NCI-H69 (cell line): ENCODE measurements at places on chromosomes 7 and 10.

- no peak for DNase-seq
Observed at GRCh38 chr10:113026679-113027078, 76.6 kb downstream of the TCF7L2 start.

- peak; percentile 85 for DNase-seq
Observed at GRCh38 chr7:11228515-11228914, 254.8 kb downstream of the PHF14 start.

DNA sequence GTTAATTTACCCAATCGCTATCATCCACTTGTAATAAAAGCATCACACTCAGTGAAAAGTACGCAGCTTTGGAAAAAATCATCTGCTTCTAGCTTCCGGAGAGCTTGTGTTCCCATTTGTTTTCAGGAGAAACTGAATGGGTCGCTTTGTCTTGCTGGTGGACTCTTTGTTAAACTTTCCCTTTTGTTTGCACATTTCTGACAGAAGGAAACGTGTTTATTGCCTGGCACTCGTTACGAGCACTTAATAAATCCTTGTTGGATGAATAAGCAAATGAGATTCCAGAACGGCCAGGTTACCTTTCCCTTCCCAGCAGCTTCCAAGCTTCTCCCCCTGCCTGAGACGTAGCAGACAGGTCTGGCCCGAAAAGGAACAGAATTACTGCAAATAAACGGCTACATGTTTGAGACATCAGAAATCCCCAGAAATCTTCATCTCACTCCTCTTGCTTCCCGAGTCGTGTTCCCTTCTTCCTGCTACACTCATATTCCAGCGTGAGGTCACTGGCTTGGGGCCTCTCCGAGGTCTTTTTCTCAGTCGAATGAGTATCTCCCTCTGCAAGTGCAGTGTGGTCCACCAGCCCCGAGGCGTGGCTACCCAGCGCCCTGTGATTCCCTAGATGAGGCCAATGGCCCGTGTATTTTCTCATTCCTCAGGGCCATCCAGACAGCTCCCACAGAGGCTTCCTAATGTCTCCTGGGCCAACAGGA lies 167.2 kb downstream of the FRMD4A start:
- DNase-seq: peak; percentile 64

GRCh38 chr7:90569368-90569767 lies 26.8 kb upstream of the CDK14 start:
- DNase-seq: peak; percentile 11

DNA sequence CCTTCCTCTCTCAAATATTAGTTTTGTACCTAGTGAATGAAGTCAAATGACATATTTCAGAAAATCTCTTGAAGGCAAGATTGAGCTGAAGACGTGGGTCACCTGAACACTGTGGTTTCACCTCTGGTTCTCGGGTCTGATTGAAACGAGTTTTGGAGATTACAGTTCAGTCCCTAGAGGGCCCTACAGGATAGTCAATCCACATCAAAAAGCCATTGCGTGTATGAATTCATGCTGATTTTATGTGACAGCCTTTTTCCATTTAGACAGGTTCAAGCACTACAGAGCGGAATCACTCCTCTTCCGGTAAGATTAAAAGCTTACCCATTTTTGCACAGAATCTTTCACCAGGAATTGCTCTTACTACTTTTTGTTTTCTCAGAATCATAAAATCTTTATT lies 62.2 kb downstream of the VIM start:
- DNase-seq: no peak

DNA sequence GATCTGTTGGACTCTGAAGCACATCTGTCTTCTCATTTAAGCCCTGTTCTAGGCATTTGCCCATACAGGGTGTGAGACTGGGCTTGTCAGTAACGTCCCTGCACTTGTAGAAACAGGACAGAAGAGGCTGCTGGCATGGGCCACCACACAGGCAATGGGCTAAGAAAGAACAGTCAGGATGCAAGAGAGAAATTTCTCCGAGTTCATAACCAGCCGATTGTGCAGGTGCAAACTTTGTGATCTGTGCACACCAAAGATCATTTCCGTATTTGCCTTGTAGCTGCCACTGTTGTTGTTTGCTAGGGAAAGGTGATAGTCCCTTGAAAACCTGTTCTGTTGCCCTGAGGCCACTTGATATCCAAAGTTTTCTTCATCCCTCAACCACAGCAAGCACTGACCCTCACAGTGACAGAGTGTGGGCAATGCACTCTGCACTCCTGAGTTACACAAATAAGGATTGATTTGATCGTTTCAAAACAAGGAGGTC lies 20.3 kb downstream of the KLF6 start:
- DNase-seq: no peak

GRCh38 chr10:132036153-132036886 lies 29.4 kb upstream of the JAKMIP3 start:
- peak; percentile 34 for DNase-seq

- DNase-seq: no peak
Observed at GRCh38 chr7:107693396-107693795, 32.8 kb downstream of the SLC26A4 start.

GRCh38 chr10:95792874-95793285 lies 36.9 kb downstream of the ENTPD1 start:
- no peak for DNase-seq

DNA sequence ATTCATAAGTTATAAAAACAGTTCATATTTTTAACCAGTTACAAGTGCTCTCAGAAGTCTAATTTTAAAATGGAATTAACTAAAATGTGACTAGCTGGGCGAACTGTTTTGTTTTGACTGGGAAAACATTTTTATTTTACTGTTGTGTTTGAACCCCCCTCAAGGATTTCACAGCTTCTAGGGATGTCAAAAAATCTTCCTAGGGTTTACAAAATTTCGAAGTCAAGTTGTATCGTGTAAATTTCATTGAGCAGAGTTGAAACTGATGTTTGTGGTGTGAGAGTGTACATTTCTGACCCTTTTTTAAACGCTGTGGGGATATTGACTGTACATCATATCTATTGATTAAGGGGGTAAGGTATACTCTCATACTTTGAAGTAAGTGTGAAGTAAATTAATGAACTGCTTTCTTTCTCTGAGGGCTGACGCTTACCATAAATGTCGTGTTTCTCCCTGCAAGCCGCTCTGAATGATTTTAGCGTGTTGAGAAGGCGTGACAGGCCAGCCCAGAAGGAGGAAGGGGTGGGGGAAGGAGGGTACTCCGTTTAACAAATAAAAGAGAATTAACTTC lies 1.8 kb upstream of the SP8 start:
- DNase-seq: peak; percentile 88

- DNase-seq: peak; percentile 70
Observed at GRCh38 chr7:15228831-15229230, 326.3 kb upstream of the DGKB start.

DNA sequence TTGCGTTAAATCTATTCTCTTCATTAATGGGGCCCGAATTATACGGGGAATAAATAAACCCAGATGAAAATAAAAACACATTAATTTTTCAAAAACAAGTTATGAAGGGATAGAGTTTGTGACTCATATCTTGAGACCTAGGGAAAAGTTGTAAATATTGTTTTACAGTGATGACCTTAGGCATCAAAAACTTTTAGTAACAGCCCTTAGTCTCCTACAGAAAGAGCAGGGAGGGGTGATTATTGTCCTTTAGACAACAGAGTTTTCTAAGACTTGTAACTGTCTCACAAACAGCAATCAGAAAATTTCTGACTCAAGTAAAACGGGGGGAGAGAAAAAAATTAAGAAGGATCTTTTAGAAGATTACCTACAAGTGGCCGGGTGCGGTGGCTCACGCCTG lies 102.7 kb downstream of the COL28A1 start:
- no peak for DNase-seq

DNA sequence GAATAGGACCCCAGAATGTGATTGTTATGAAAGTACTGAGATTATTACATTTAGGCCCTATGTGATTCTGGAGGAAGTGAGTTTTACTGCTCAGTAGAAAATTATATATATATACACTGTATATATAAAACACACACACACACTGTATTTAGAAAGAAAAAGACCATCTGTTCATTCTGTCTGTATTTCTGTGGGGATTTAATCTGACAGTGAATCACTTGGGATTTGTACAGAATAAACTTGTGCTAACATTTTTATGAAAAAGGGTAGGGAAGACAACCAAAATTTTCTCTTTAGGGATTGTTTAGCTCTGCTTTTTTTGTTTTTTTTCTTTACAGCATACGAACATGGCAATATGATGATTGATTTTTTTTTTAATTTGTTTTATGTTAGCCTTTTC lies 142.7 kb downstream of the EXOC4 start:
- DNase-seq: peak; percentile 54

DNA sequence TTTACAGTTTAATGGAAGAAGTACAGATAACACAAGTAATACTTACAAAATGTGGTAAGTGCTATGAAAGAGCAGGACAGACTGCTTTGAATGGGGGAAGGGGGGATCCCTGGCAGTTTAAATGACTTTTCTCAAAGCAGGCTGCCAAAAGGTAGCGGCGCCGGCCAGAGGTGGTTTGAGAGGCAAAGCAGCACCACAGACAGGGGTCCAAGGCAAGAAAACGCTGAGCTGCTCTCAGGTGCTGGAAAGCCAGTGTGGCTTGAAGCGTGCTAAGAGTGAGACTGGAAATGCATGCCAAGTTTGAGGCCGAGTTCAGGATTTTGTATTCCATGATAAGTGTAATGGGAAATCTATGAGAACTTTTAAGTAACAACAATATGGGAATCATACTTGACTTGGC lies 437.7 kb downstream of the AUTS2 start:
- DNase-seq: no peak

DNA sequence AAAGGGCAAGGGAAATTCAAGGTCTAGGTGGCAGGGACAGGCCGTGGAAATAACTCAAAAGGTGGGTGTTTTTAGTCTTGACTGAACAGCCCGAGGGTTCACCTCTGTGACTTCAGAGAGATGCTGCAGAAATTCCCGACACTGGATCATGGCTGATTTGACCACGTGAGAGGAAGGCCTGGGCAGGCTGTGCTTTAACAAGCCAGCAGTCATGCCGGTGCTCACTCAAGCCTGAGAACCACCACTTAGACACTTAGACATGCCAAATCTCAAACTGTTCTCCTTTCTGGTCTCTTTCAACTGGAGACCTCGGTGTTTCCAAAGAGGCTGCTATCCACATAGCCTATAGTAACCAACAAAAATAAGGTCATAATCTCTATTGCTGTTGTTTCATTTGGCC lies 15.4 kb downstream of the TECTB start:
- no peak for DNase-seq

- no peak for DNase-seq
Observed at GRCh38 chr10:112390125-112390703, 16.3 kb downstream of the ACSL5 start.

GRCh38 chr7:73478549-73478948 lies 43.5 kb downstream of the BAZ1B start:
- no peak for DNase-seq

DNA sequence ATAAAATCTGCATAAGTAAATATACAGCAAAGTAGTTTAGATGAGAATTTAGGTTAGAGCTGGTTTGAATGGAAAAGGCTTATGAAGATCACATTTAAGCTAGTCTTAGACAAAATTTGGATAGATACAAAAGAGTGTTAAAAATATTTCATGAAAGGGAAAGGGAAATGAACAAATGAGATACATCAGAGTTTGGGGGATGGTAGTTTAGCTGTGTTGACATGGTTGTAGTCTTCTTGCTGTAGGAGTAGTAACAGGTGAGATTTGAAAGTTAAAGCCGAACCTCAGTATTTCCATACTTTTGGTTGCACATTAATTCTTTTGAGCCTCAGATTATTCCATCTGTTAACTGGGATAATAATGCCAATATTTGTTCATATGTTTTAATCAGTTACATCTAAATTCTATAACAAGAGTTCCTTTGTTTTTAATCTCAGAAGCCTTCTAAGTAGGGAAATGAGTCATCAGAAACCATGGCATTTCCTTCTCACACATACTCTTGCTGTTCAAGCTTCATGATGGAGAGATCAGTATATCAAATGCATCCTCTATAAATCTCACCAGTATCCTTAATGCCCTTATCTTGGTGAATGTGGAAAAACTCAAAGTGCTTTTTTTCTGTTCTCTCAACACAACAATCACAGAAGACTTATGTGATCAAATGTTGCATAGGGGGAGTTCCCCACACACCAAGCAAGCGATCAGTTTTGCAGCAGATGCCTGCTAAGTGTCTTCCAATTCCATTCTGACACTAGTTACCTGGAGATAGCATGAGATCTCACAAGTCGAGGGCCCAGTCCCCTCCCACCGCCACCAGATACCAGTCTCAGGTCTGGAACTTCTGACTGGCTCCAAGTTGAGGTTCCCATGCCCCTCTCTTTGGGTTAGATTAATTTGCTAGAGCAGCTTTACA lies 84.7 kb downstream of the MAPK8 start:
- DNase-seq: no peak

- peak; percentile 49 for DNase-seq
Observed at GRCh38 chr10:98029149-98030092, 1.0 kb downstream of the CRTAC1 start.

- DNase-seq: no peak
Observed at GRCh38 chr10:56763090-56763489, 402.0 kb upstream of the ZWINT start.

GRCh38 chr10:123526356-123527064 lies 139.6 kb upstream of the GPR26 start:
- no peak for DNase-seq

GRCh38 chr7:159237022-159237653 lies 92.5 kb upstream of the VIPR2 start:
- no peak for DNase-seq

- DNase-seq: peak; percentile 0
Observed at GRCh38 chr10:6621536-6621935, 41.5 kb upstream of the PRKCQ start.

- no peak for DNase-seq
Observed at GRCh38 chr7:139403601-139404000, 43.9 kb downstream of the LUC7L2 start.
